ENCODE measurements at places on chromosomes 12 and 14.

DNA sequence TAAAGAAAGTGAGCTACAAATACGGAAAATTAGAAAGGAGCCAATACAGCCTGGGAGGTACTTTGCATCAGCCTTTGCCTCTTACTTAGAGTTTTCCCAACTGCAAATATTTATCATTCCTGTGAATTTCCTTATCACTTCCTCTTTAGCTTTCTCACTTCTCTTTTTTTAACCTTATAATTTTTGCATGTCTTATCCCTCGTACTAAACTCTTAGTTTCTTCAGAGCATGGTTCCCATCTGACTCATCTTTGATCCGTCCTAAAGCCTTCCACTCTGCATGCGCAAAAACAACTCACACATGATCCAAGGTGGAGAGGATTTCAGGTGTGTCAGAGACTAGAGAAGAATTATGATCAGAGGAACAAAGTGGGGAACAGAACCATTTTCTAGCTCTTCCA is 9.6 kb upstream of the SNAPC1 start:
- no peak for DNase-seq

- no peak for DNase-seq
Measured at GRCh38 chr14:74478996-74479635, 14.0 kb downstream of the NPC2 start.

DNA sequence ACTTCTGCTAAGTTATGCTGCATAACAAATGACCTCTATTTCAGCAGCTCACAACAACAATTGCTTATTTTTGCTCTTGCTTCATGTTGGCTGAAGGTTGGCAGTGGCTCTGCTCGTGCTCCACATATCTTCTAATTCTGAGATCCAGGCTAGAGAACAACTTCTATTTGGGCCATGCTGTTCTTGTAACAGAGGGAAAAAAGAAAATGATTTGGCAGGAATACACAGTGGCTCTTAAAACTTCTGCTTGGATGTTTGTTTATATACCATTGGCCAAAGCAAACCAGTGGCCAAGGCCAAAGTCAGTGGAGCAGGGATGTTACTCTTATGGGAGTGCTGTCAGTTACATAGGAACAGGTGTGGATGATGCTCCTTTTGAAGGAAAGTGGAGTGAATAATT is 32.1 kb downstream of the GPHN start:
- DNase-seq: no peak

DNA sequence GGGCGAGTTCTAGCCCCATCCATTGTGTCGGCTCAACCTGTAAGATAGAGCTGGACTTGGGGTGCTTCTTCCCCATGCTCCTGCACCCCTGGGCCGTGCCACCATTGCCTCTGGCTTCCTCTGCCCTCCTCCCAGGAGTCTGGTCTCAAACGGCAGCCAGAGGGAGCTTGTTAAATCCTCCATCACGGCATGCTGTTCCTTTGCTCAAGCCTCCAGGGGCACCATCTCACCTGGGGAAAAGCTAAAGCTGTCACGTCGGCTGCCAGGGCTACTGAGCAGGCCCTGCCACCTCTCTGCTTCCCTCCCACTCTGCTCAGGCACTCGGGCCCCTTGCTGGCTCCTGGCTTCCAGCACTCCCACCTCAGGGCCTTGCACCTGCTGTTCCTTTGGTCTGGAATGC is 140.4 kb downstream of the RBM19 start:
- DNase-seq: no peak

- DNase-seq: no peak
Measured at GRCh38 chr12:46390881-46391280, 18.3 kb upstream of the SLC38A2 start.

GRCh38 chr14:93135399-93135798 is 19.7 kb upstream of the ITPK1 start:
- no peak for DNase-seq
